ENCODE measurements at places on chromosomes 2 and 18.

DNA sequence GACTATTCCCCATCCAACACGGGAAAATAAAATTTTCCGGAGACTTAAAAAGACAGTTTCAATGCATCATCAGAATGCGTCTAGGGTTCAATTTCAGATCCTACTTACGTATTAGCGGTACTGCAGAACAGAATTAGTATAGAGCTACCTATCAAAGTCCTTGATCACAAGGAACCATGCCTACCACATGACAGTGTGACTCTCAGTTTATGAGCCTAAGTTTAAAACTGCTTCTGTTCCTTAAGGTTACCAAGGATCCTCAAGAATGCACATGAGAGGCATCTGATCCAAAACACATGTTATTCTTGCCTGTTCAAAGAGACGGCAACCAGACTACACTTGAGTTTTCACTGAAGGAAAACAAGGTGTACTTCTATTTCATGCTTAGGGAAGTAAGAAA lies 369.7 kb downstream of the EPHA4 start:
- DNase-seq, result no peak

DNA sequence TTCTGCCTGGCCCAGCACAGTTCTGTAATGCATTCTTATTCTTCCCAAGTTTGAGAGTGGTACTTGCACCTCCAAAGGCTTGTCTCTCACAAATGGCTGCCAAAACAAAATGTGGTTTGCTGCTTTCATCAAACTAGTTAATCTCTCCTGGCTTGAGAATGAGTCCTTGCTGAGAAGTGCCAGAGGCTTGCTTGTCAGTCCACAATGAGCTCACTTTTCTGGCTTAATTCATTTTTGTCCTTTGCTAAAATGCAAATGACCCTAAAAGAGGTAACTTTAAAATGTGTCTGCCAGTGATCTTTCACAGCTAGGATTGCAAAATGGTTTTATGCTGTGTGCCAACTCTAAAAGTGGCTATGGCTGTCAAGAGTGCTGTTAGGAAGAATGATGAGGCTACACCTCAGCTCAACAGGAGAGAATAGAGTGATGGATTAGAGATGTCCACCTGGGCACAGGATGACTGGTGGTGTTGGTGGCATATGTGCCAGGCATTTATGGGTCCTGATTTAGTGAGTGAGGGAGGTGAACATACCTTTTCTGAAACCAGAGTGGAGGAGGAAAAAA lies 291.2 kb upstream of the HNMT start:
- no peak for DNase-seq

GRCh38 chr2:157627594-157628476 lies 829 bp downstream of the ACVR1C start:
- peak; percentile 20 for DNase-seq

DNA sequence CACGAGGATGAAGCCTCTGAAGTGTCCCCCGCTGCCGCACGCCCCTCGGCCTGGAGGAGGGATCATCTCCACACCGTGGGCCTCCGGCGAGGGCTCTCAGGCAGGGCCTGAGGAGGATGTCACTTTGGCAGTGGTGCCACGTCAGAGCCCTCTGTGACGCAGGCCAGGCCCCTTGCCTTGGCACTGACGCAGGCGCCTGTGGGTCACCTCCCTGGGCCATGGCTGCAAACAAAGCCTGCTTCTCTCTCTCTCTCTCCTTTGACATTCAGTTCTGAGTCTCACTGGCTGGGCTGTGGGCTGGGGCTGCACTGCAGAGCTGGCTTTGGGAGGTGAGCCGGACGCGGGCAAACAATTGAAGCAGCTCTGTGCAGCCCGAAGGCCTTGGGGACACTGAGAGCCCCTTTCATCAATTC lies 273.7 kb downstream of the TWIST2 start:
- DNase-seq, result no peak

GRCh38 chr2:238808761-238809160 lies 39.1 kb upstream of the TWIST2 start:
- DNase-seq, result no peak

GRCh38 chr2:241314226-241315092 lies 1.0 kb downstream of the HDLBP start:
- DNase-seq, result no peak

All from activated CD4-positive, alpha-beta T cell treated with anti-CD3 and anti-CD28 coated beads, Interleukin-2, amount 50 U/mL, for 24 hours (primary cell).